HEK293T (cell line): ENCODE measurements at places on chromosomes 4 and X.

- DNase-seq: no peak
Observed at GRCh38 chrX:150062292-150063137, 124.2 kb upstream of the EOLA2 start.

GRCh38 chr4:118743867-118744266 lies 58.7 kb downstream of the METTL14 start:
- DNase-seq: no peak

DNA sequence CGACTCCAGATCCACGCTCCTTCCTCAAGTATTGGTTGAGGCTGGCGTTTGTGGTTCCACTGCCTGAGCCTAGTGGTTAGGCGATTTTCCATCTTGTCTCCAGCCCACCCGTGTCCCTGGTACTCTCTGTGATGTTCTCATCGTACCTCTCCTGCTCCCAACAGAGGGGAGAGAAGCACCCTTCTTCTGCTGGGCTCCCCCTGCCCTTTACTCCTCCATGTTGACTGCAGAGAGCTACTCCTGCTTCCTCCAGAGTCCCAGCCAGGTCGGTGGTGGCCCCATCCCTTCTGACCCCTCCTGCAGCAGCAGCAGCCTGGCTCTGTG lies 164.0 kb upstream of the BCOR start:
- no peak for DNase-seq

DNA sequence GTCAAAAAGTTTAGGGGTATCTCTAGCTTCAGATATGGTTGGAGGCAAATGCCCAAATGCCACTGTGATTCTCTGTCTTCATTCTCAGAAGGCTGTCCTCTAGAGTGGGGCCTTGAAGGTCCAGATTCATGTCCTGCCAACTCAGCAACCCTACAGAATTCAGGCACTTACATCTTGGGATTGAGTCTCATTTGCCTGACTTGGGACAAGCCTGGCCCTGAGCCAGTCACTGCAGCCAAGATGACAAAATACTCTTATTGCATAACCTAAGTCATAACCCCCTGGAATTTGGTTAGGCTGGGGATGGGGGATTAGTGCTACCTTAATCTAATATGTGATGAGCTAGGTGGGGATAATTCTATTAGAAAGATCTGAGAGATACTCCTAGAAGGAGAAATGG lies 100.5 kb downstream of the AREG start:
- no peak for DNase-seq

- no peak for DNase-seq
Observed at GRCh38 chrX:82703551-82703950, 804.5 kb upstream of the POU3F4 start.

GRCh38 chr4:128227991-128228571 lies 59.5 kb downstream of the PGRMC2 start:
- no peak for DNase-seq

- peak; percentile 73 for DNase-seq
Observed at GRCh38 chrX:150693725-150694574, 754 bp downstream of the MTMR1 start.
